Suppressor macrophage (primary cell): ENCODE measurements at places on chromosomes 7 and 10.

GRCh38 chr10:21534604-21535493 lies 817 bp downstream of the MLLT10 start:
- peak; percentile 80 for DNase-seq

GRCh38 chr10:117610321-117610720 lies 67.8 kb downstream of the EMX2 start:
- DNase-seq: no peak

- no peak for DNase-seq
Observed at GRCh38 chr10:97138846-97139245, 46.9 kb downstream of the SLIT1 start.

- no peak for DNase-seq
Observed at GRCh38 chr7:87837597-87837996, 38.6 kb downstream of the SLC25A40 start.

DNA sequence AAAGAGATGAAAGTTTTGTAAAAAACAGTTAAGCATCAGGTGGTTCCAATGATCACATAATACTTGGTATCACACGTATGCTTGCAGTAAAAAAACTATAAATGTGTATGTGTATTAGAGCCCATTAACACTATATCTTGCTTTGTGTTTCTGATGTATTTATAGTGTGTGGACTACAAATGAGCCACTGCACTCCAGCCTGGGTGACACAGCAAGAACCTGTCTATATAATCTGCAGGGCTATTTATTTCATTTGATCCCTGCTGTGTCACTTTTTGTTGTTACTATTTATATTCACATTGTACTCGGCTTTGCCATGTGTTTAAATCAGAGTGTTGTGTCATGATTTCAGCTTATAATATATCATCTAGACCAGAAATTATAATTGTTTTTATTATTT lies 487.8 kb upstream of the TEX47 start:
- no peak for DNase-seq

DNA sequence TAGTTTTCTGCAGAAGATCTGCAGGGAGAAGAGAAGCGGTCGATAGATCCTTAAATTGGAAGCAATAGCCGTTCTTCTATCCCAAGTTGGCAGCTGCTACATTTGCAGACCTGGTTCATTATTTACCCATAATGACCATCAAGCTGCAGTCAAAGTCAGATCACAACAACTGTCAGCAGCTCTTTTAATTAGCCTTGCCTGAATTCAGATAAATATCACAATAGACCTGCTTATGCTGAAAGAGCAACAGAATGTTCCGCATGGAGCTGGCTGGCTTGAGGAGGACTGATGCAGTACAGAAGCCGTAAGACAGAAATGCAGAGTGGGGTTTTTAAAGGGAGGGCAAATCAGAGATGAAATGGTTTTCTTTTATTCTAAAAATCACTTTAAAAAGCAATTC lies 109.4 kb downstream of the HIBADH start:
- no peak for DNase-seq

- DNase-seq: no peak
Observed at GRCh38 chr10:20769481-20769880, 127.6 kb downstream of the NEBL start.

- no peak for DNase-seq
Observed at GRCh38 chr10:18414061-18414460, 237.3 kb downstream of the NSUN6 start.

DNA sequence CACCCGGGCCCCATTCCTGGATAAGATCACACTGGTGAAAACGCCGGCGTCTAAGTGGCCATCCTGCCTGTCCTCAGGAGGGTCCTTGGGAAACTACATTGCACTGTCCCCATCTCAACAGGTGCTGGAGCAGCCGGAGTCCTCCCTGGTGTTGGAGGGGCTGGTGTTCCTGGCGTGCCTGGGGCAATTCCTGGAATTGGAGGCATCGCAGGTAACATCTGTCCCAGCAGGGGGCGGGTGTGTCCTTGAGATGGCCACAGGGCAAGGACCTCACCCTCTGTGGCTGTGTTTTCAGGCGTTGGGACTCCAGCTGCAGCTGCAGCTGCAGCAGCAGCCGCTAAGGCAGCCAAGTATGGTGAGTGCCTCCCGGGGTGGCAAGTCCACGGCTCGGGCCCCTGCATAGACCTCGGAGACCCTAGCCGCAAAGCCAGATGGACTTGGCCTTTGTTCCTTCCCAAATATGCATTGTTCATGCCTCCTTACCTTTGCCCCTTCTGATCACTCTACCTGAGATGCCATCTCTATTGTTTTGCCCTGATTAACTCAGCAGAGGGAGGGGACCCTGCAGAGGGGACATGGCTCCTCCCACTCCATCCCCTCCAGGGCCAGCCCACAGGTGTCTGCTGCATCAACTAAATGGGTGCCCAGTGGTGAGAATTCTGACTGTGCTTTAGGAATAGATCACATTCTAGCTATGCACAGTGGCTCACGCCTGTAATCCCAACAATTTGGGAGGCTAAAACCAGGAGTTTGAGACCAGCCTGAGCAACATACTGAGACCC lies 23.8 kb downstream of the ELN start:
- peak; percentile 47 for DNase-seq

DNA sequence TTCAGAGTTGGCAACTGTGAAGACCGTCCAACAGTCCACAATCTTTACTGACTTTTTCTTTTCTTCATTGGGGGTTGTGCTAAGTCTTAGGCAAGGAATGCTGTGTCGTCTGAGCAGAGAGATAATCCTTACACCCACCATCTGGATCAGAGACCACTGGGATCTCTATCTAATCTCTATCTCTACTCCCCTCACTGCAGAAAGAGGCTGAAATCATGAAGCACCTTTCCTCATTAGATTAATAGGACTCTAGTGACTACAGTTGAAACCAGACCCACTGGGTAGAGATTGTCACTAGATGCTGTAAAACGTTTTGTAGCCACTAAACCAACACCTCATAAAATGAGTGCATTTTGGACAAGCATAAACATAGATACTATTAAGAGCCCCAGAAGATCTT lies 387.4 kb upstream of the CELF2 start:
- DNase-seq: no peak

DNA sequence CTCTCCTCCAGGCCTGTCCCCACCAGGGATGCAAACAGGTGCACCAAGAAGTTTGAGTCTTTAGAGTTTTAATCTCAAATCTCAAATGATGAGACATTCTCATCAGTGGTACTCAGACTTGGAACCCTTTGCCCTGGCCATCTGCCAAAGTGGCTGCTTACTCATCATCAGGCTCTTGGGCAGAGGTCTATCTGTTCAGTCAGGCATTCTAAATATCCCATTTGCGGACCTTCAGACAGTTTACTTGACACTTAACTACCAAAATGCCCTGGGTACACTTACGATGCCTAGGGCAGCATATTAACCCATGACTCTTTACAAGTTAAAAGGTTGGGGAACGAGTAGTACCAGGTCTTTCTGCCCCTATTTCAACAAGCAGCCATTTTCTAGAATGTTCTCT lies 61.2 kb upstream of the YAE1 start:
- no peak for DNase-seq

DNA sequence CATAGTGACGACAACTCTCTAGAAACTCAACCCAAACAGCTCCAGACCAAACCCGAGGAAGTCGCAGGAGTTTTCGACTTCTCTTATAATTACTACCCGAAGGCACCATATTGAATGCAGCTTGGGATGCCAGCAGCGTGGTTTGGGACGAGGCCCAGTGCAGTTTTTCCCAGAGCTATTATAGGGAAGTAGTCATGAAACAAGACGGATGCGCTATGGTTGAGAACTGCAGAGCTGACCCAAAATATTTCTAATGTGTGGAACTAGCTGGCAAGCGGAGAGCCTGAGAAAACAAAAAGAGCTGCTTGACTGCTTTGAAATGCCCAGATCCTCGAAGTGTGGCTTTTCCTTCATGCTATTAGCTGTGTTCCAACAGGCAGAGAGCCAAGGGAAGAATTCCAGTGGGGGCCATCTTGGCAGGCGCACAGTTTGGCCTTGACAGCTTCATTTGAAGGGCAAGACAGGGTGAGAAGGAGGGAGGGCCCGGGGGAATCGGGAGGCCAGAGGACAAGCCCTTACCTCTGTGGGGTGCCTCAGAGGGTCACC lies 122.7 kb downstream of the CUL2 start:
- no peak for DNase-seq

DNA sequence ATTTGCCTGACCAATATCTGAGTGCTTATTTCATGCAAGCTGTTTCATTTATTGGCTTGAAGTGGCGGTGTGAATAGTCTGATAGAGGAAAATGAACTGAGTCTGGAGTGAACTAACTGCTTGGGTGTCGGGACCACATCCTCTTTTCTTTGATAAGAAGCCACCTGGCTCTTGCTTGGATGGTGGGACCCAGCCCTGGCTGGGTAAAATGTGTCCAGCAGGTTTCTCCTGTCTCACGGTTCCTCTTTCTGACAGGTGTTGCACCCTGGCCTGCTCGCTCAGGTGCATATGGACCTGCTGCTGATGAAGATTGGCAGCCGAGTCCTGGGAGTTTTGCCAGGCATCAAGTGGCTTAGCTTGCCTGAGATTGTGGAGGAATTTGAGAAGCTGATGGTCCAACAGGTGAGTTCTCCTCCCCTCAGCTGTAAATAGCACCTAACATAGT lies 1.6 kb downstream of the ADCK2 start:
- DNase-seq: no peak

GRCh38 chr10:13685885-13686284 lies 99.1 kb downstream of the PRPF18 start:
- no peak for DNase-seq

GRCh38 chr10:29099001-29099400 lies 189.9 kb upstream of the LYZL1 start:
- DNase-seq: no peak

- DNase-seq: no peak
Observed at GRCh38 chr10:120969219-120969645, 118.1 kb downstream of the WDR11 start.

GRCh38 chr7:40673285-40673684 lies 538.5 kb downstream of the SUGCT start:
- DNase-seq: peak; percentile 34
